ENCODE measurements at places on chromosomes 2 and 18. TPM values are rescaled to one million over a fixed set of nuclear protein-coding genes. Genes with fewer than 3 reads are reported as not detected.
A peak's percentile ranks its signal among the peaks of the same experiment; 100 is the strongest.

- DNase-seq, result no peak
Observed at GRCh38 chr2:65204461-65205210, 23.0 kb upstream of the ACTR2 start.

GRCh38 chr2:16238786-16239185 is 298.4 kb downstream of the MYCN start:
- no peak for DNase-seq

The EVA1A gene
- 51.3 TPM for total RNA-seq

DNA sequence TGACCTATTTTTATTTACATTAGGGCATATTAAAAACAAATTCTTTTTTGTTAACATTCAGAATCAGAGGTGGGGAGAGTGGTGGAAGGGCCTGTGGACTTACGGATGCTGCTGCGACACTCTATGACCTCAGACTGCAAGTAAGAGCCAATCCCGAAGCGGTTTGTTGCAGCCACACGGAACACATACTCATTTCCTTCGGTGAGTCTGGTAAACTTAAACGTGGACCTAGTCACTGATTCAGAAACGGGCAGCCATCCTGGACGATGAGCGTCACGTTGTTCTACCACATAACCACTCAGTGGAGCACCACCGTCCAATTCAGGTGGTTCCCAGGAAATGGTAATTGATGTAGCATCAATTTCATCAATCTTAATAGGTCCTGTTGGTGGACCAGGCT is 61.9 kb downstream of the PLEKHA3 start:
- DNase-seq, result no peak

- peak; percentile 66 for DNase-seq
Observed at GRCh38 chr2:159904127-159904958, 106.3 kb upstream of the CD302 start.

DNA sequence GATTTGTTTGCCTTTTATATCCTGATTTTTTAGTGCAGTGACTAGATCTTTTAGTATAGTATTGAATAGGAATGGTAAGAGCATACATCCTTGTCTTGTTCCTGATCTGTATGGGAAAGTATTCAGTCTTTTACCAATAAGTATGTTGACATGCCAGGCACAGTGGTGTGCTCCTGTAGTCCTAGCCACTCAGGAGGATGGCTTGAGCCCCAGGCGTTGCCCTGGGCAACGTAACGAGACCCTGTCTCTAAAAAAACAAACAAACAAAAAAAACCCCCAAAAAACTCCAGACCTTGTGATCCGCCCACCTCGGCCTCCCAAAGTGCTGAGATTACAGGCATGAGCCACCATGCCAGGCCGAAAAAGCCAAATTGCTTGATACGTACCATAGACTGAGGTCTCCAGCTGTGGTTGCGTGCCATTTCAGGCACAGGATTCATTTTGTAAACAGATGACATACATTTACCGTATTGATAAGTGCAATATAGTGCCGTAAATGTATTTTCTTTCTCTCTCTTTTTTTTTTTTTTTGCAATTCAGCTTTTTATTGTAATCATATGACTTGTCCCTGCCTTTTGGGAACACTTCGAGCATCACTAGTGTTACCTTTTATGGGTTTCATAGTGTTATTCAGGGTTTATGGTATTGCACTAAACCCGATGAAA is 18.5 kb downstream of the BIRC6 start:
- DNase-seq, result no peak

The FNDC4 gene
- 6.9 TPM for total RNA-seq

GRCh38 chr2:163757814-163758213 is 22.0 kb upstream of the FIGN start:
- no peak for DNase-seq

- DNase-seq, result no peak
Observed at GRCh38 chr2:105912081-105912480, 167.4 kb downstream of the NCK2 start.

DNA sequence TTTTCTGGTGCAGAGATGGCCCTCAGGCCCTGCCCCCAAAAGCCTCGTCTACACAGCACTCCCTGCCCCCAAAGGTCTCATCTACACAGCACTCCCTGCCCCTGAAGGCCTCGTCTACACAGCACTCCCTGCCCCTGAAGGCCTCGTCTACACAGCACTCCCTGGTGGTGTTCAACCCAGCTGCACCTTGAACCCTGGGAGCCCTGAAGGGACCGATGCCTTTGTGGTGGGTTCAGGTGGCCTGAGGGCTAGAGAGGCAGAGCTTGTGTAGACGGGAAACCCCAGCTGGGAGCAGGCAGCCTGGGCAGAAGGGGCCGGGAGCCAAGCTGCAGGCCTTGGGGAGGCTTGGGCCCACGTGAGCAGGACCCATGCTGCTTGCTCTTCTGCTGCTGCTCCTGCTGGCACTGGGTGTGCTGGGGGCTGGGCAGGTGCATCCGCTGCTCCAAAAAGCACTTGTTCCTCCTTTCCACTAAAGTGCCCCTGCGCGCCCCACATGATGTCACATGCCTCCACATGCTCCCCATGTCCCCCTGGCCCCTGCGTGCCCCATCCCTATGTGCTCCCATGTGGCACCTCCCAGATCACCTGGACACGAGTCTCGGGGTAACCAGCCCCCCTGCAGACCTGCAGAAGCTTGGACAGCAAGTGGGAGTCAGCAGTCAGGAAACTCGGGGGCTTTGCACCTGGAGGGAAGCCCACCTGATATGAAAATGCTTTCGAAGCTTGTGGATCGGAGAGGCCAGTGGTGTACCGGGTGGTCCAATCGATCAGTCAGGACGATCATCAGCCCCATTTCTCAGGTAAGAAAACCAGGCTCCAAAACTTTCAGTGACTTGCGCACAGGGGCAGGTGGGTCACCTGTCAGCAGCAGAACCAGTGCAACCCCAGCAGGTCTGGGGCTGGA is 94.9 kb upstream of the CTDP1 start:
- no peak for DNase-seq

- no peak for DNase-seq
Observed at GRCh38 chr2:179239195-179239594, 25.4 kb downstream of the SESTD1 start.

The ACKR3 gene
- 12.9 TPM for total RNA-seq

- DNase-seq, result no peak
Observed at GRCh38 chr2:167794554-167795255, 452.7 kb downstream of the STK39 start.

- DNase-seq, result peak; percentile 40
Observed at GRCh38 chr2:127194447-127194846, 25.7 kb downstream of the CYP27C1 start.
